Activated naive CD4-positive, alpha-beta T cell treated with anti-CD3 and anti-CD28 coated beads for 36 hours (primary cell): ENCODE measurements at places on chromosomes 5 and 9. TPM values are rescaled to one million over a fixed set of nuclear protein-coding genes. Genes with fewer than 3 reads are reported as not detected.

The SLC6A3 gene
- total RNA-seq = not detected

The PAM gene
- total RNA-seq = 31.2 TPM

The DNAJB5 gene
- total RNA-seq = 11.4 TPM

The FBLL1 gene
- total RNA-seq = not detected

DNA sequence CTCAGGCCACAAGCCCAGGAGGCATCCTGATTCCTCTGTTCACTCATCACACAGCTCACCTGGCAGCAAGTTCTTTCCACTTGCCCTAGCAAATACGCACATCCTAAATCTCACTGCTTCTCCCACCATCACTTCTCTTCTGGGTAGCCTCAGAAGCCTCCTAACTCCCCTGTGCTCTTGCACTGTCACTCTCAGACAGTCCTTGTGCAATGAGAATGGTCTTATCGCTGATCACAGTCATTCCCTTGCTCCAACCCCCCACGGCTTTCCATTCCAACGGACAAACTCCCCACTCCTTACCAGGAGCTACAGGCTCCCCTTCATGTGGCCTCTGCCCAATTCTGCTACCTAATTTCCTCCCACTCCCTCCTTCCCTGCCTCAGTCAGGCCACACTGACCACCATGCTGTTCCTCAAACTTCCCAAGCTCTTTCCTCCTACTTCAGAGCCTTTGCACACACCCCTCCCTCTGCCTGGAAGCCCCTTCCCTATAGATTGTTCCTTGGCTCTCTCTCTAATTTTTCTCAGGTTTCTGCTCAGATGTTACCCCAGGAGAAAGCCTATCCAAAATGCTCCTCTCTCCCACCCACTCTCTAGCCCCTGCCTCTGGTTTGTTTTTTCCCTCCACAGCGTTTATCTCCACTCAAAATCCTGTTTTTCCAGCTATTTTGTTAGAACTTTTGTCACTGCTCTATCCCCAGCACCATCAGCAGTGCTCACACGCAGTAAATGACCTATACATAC lies 34.1 kb upstream of the TNFAIP8 start:
- peaks cover 22% of the 10 kb centered on the region for H3K36me3 ChIP-seq
- peak overlapping the region; percentile 59 for H3K4me3 ChIP-seq
